Naive thymus-derived CD4-positive, alpha-beta T cell (primary cell): ENCODE measurements at places on chromosomes 12 and 14.
A peak's percentile ranks its signal among the peaks of the same experiment; 100 is the strongest.

GRCh38 chr12:65082406-65082805 is 38.7 kb downstream of the WIF1 start:
- no peak for DNase-seq
- no peak overlapping the region for H3K4me3 ChIP-seq
- H3K27ac ChIP-seq = no peak overlapping the region
- no peaks in the 10 kb centered on the region for H3K27me3 ChIP-seq
- H3K4me1 ChIP-seq = no peaks in the 10 kb centered on the region

GRCh38 chr12:80756875-80757274 is 40.2 kb downstream of the MYF5 start:
- H3K4me1 ChIP-seq = no peaks in the 10 kb centered on the region
- no peak overlapping the region for H3K27ac ChIP-seq
- H3K27me3 ChIP-seq = no peaks in the 10 kb centered on the region

DNA sequence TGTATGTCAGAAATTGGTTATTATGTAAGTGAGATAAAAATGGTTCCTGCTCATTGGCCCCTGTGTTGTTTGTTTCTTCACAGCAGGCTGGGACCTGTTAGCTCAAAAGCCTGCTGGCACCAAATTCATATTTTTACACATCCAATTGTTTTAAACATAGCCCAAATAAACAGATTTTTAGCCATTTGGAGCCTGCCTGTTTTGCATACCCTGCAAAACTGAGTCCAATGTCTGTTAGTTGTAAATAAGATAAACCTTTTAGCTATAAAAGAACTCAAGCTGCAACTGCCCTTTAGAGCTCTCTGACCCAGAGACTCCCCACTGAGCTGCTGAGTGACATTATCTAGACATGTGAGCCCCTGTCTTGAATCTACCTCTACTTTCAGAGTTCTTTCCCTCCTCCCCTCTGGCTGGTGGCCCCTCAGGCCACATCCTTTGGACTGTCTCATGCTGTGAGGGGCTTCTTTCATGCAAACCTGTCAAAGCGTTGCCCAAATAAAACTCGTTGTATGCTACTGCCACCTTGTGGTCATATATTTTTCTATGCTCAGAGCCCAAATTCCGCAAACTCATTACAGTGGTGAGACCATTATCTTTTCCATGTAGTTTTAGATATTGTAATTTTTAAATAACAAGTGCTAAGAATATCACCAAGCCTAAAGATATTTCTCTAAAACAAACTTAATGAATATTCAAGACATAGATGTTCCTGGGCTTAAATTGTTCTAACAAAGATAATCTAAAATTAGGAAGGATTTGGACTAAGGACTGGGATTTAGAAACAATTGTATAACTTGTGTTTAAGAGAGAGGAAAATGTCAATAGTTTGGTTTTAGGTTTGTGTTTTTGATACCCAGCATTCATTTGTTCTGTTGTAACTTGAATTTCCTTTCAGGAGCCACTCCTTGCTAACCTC is 337.9 kb downstream of the AACS start:
- no peak overlapping the region for H3K4me3 ChIP-seq
- H3K36me3 ChIP-seq = no peaks in the 10 kb centered on the region
- DNase-seq = no peak
- H3K27me3 ChIP-seq = no peaks in the 10 kb centered on the region
- H3K4me1 ChIP-seq = no peaks in the 10 kb centered on the region

DNA sequence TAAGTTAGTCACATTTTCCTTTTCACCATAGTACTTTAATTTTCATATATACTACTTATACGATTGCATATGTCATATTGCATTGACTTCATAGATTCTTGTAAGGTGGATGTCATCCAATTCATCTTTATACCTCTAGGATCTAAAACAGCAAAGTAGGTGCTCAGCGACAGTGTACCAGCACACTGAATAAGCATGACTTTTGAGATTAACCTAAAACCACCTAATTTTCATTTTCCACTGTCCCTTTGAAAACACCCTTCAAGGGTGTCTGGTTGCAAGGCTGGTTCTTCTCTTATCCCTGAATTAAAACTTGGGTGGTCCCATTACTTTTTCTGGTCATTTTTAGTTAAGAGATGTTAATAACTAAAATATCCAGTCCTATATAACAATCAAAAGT is 4.4 kb downstream of the GPR19 start:
- no peaks in the 10 kb centered on the region for H3K36me3 ChIP-seq
- DNase-seq = no peak
- peaks cover 7% of the 10 kb centered on the region for H3K4me1 ChIP-seq

- no peaks in the 10 kb centered on the region for H3K36me3 ChIP-seq
- DNase-seq = no peak
- no peaks in the 10 kb centered on the region for H3K27me3 ChIP-seq
Measured at GRCh38 chr12:32821710-32822109, 66.0 kb upstream of the YARS2 start.

DNA sequence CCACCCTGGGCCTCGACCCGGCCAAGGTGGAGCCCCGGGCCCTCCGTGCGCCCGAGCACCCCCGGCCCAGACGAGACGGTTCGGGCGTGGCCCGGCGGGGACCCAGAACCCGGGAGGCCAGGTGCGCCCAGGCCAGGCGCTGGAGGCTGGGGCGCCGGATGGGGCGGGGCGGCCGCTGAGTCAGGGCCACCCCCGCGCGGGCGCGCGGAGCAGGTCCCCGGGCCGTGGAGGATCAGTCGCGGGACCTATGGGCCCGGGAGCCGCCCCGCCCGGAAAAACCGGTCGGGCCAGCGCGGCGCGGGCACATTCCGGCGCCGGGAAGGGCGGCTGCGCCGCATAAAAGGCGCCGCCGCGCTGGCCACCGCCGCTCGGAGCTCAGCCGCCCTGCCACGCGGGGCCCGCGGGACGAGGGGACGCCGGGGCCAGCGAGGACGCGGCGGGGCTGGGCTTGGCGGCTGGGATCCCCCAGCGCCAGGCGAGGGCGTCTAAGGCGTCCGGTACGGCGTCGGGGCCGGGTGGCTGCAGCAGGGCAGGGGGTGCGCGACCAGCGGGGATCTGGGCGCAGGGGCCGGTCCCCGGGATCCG is 21.5 kb upstream of the KIF26A start:
- H3K4me1 ChIP-seq = no peaks in the 10 kb centered on the region
- DNase-seq = no peak
- peak overlapping the region; percentile 27 for H3K4me3 ChIP-seq
- no peaks in the 10 kb centered on the region for H3K27me3 ChIP-seq

GRCh38 chr14:23093526-23093925 is 1.4 kb downstream of the ACIN1 start:
- peaks cover 26% of the 10 kb centered on the region for H3K4me1 ChIP-seq
- no peaks in the 10 kb centered on the region for H3K27me3 ChIP-seq
- H3K27ac ChIP-seq = peak overlapping the region; percentile 97
- DNase-seq = no peak
- H3K36me3 ChIP-seq = peaks cover 52% of the 10 kb centered on the region

DNA sequence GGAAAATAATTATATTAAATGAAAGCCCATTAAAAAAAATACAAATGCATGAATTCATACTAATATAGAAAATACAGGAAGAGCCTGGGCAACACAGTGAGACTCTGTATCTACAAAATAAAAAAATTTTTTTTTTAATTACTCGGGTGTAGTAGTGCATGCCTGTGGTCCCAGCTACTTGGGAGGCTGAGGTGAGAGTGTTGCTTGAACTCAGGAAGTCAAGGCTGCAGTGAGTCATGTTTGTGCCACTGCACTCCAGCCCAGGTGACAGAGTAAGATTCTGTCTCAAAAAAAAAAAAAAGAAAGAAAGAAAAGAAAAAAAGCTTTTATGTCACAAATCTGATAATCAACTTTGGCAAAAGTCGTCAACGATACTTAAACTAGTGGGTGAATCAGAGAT is 80.6 kb upstream of the PLEKHA5 start:
- H3K36me3 ChIP-seq = no peaks in the 10 kb centered on the region
- H3K27me3 ChIP-seq = no peaks in the 10 kb centered on the region
- no peaks in the 10 kb centered on the region for H3K4me1 ChIP-seq
- no peak overlapping the region for H3K27ac ChIP-seq

- H3K4me3 ChIP-seq = no peak overlapping the region
- DNase-seq = no peak
- no peak overlapping the region for H3K27ac ChIP-seq
Measured at GRCh38 chr14:52356025-52356424, 41.9 kb downstream of the PTGER2 start.

GRCh38 chr12:94500831-94501567 is 41.3 kb upstream of the CEP83 start:
- no peak overlapping the region for H3K27ac ChIP-seq
- H3K4me1 ChIP-seq = no peaks in the 10 kb centered on the region
- no peaks in the 10 kb centered on the region for H3K36me3 ChIP-seq
- no peak overlapping the region for H3K4me3 ChIP-seq
- DNase-seq = no peak

- H3K4me3 ChIP-seq = no peak overlapping the region
- no peak overlapping the region for H3K27ac ChIP-seq
- DNase-seq = no peak
- no peaks in the 10 kb centered on the region for H3K4me1 ChIP-seq
- no peaks in the 10 kb centered on the region for H3K36me3 ChIP-seq
Measured at GRCh38 chr12:124680863-124681778, 113.7 kb upstream of the NCOR2 start.

DNA sequence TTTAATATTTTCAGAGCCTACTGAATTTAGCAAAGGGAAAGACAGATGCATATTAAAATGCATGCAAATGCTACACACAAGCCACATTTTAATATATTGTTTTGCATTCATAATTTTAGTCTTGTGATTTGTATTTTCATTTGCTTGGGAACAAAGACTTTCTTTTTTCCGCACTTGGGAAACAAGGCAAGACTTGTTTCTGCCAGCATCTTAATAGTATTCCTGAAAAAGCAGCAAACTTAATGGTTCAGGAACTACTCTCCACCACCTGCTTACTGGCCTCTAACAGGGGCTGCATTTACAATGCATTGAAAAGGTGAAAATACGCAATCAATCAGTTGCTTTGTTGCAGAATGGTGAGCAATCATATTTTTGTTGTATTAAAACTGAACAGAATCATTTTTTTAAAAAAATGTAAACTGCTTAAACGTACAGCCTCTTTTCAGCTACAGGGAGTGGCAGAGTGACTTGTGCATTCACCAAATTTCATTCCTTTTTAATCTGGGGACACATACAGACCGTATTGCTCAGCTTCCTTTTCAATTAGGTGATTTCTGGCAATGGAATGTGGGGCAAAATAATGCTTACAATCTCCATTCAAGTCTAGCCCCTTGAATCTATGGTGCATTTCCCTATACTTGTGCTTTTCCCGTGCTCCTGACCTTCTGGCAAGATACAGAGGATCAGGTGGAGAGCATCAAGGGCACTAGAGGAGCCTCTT is 144.1 kb upstream of the BTG1 start:
- no peaks in the 10 kb centered on the region for H3K4me1 ChIP-seq
- DNase-seq = no peak
- H3K36me3 ChIP-seq = no peaks in the 10 kb centered on the region

DNA sequence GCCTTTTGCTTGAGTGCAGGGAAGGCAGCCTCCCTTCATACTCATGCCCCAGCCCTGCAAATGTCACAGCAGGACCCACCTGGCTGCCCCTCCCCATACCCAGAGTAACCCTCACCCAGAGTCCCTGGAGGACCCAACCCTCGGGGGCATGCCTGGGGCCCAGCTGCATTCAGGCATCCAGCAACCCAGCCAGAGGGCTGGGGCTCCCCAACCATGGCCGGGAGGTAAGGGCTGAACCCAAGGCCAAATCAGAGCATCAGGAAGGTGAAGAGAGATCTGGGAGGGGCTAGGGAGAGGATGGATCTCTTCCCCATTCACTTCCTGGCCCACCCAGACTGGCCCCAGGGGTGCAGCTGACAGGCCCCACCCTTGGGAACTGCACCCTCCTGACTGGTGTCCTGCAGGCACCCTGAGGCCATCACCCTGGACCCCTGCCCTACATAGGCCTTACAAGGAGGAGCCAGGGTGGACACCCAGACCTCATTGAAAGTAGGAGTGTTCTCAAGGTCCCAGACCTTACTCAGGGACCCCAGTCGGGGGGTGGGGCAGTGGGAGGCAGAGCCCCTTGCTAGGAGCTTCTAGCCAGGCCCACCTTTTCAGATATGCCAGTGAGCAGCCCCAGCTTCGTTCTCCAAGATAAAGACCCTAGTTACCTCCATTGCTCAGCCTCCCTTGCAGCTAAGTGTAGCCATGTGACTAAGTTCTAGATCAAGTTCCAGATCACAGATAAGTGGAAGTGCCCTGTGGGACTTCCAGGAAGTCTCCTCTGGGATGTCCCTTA is 849 bp upstream of the PLD4 start:
- H3K36me3 ChIP-seq = no peaks in the 10 kb centered on the region
- no peaks in the 10 kb centered on the region for H3K4me1 ChIP-seq
- DNase-seq = no peak

GRCh38 chr12:68332728-68333630 is 817 bp upstream of the MDM1 start:
- peak overlapping the region; percentile 68 for H3K4me3 ChIP-seq
- H3K27ac ChIP-seq = peak overlapping the region; percentile 73
- no peaks in the 10 kb centered on the region for H3K27me3 ChIP-seq
- peaks cover 9% of the 10 kb centered on the region for H3K4me1 ChIP-seq

- no peak overlapping the region for H3K4me3 ChIP-seq
- no peaks in the 10 kb centered on the region for H3K4me1 ChIP-seq
- no peaks in the 10 kb centered on the region for H3K27me3 ChIP-seq
Measured at GRCh38 chr14:71734885-71735284, 197.3 kb upstream of the RGS6 start.

- no peaks in the 10 kb centered on the region for H3K36me3 ChIP-seq
- H3K27me3 ChIP-seq = no peaks in the 10 kb centered on the region
- H3K4me1 ChIP-seq = no peaks in the 10 kb centered on the region
- no peak overlapping the region for H3K27ac ChIP-seq
- no peak overlapping the region for H3K4me3 ChIP-seq
Measured at GRCh38 chr14:81458352-81458751, 58.2 kb upstream of the STON2 start.

DNA sequence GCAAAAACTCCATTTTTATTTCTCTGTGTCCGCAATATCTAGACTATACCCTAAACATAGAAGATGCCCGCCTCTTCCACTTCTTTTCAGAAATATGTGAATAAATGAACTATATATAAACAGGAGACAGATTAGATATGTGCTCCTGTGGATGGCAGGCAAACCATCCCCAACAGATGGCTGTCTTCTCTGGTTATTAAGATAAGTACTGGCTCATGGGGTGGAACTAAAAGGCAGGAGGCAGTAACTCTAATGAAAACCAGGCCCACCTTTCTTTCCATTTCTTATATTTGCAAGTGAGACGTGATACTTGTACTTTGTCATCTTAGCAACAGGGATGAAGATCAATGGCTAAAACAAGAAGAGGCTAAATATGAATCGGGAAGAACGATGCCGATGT is 20.2 kb downstream of the E2F7 start:
- H3K36me3 ChIP-seq = no peaks in the 10 kb centered on the region
- no peaks in the 10 kb centered on the region for H3K27me3 ChIP-seq
- H3K27ac ChIP-seq = no peak overlapping the region
- no peaks in the 10 kb centered on the region for H3K4me1 ChIP-seq
- no peak overlapping the region for H3K4me3 ChIP-seq
